ENCODE measurements at places on chromosomes 3 and 15. TPM values are rescaled to one million over a fixed set of nuclear protein-coding genes. Genes with fewer than 3 reads are reported as not detected.

ZPLD1 gene
- total RNA-seq: under 0.01 TPM

VWA5B2 gene
- not detected for total RNA-seq

MANF gene
- total RNA-seq: 78.9 TPM

SEMA7A gene
- total RNA-seq: 27.8 TPM

VILL gene
- total RNA-seq: 2.3 TPM

SH2D7 gene
- total RNA-seq: not detected

OCA2 gene
- total RNA-seq: under 0.01 TPM

FBN1 gene
- total RNA-seq: 283 TPM

LNP1 gene
- 2.2 TPM for total RNA-seq

FBXO40 gene
- total RNA-seq: not detected

ADAMTS17 gene
- 0.28 TPM for total RNA-seq

TRIM59 gene
- 65.4 TPM for total RNA-seq

OR5K2 gene
- total RNA-seq: not detected

EPHB3 gene
- total RNA-seq: 0.83 TPM

PCSK6 gene
- total RNA-seq: not detected

ATP8B4 gene
- total RNA-seq: 0.54 TPM

ITGA11 gene
- total RNA-seq: 2.5 TPM

RARB gene
- 1.4 TPM for total RNA-seq

ITIH3 gene
- total RNA-seq: 1.1 TPM

CP gene
- 0.28 TPM for total RNA-seq

ALG1L2 gene
- total RNA-seq: not detected

C3orf22 gene
- total RNA-seq: not detected

HESX1 gene
- total RNA-seq: 0.36 TPM

SEC22C gene
- 46.9 TPM for total RNA-seq

C15orf61 gene
- 1.4 TPM for total RNA-seq

TLR9 gene
- total RNA-seq: not detected

DNAJB8 gene
- total RNA-seq: not detected

SLC28A2 gene
- not detected for total RNA-seq
